ENCODE measurements at places on chromosomes 2 and 18.

- no peak for DNase-seq
Measured at GRCh38 chr2:133213651-133214050, 354.6 kb downstream of the NCKAP5 start.

- no peak for DNase-seq
Measured at GRCh38 chr2:129274038-129274415, 705.4 kb upstream of the RAB6C start.

- no peak for DNase-seq
Measured at GRCh38 chr2:20281876-20282275, 56.9 kb upstream of the SDC1 start.

GRCh38 chr18:7038330-7038851 lies 79.2 kb downstream of the LAMA1 start:
- no peak for DNase-seq

- no peak for DNase-seq
Measured at GRCh38 chr18:2442726-2443275, 128.5 kb downstream of the METTL4 start.

- no peak for DNase-seq
Measured at GRCh38 chr2:9844576-9844975, 1.3 kb downstream of the TAF1B start.

DNA sequence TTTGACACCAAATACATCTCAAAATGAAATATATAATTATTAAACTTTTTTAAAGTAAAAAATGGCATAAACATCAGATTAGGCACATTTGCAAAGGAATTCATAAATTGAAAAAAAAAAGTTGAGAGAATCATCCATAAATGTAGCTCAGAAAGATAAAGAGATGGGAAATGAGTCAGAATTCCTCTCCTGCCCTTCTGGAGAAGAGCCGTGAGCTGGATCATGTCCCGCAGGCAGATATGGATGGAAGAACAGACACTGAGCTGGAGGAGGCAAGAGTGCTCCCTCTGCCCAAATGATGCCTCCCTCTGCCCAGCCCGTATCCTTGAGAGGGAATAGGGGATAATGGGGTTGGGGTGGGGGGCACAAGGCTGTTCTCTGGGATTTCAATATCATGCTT lies 190.9 kb downstream of the TFCP2L1 start:
- DNase-seq: no peak

- DNase-seq: no peak
Measured at GRCh38 chr2:239674981-239675825, 274.4 kb upstream of the HDAC4 start.

DNA sequence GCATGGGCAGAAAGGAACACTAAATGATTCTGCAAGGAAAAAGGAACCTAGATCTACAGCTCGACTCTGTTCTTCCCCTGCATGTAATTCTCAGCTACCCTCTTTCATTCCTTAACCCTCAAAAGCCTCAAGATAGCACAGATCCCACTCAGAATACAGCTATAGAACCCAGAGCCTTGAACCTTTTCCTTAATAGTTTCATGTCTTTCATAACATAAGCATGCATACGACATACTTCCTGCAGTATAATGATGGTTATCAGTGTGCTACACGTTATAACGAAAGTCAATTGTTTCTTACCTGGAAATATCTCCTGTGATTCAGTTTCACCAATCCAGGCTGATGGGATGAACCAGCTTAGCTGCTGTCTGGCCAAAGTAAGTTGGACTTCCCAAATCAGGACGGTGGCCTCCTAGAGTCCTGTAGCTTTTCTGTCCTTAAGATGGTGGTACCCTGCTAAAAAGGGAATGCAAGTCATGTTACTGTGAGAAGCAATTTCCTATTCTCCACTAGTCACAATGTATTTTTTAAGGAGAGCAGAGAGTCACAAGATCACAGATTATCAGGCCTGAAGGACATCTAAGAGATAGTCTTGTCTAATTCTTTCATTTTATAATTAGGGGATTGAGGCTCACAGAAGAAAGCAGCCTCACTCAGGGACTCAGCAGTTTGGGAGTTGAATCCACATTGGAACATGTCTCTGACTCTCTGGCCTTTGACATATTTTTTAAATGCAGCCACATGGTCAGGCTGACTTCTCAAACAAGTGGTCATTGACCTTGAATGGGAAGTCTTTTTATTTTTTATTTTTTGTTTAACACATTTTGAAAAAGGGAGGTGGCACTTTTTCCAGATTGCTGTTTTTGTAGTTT lies 41.8 kb downstream of the CYRIA start:
- DNase-seq: no peak

DNA sequence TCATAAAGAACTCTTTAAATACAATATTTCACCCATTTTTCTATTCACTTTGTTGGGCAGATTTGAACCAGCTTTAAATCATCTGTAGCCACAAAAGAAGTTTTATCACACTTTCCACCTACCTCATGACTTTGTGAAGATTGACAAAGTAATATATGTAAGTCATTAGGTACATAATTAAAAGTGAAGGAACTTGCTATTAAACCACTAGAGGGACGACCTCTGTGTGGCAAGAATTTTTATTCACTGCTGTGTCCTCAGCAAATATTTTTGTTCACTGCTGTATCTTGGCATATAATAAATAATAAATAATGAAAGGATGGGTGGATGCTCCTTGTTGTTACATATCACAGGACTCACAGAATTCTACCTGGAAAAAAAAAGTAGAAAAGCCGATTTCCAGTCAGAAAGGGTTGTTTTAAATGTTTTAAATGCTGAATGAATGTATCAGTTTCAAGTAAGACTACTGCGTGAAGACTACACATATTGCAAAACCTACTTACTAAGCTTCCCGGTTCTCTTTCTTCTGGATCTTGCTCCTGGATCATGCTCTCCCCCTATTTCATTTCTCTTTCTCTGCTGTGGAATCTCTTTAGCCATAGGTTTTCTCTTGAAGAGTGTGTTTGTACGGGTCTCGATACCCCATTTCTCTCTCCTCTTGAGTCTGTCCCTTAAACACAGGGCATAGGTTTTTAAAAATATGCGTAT lies 44.8 kb downstream of the KCMF1 start:
- DNase-seq: no peak

GRCh38 chr2:141927536-141927935 lies 203.3 kb downstream of the LRP1B start:
- DNase-seq: no peak

GRCh38 chr2:158297120-158297519 lies 159.4 kb downstream of the CCDC148 start:
- no peak for DNase-seq

DNA sequence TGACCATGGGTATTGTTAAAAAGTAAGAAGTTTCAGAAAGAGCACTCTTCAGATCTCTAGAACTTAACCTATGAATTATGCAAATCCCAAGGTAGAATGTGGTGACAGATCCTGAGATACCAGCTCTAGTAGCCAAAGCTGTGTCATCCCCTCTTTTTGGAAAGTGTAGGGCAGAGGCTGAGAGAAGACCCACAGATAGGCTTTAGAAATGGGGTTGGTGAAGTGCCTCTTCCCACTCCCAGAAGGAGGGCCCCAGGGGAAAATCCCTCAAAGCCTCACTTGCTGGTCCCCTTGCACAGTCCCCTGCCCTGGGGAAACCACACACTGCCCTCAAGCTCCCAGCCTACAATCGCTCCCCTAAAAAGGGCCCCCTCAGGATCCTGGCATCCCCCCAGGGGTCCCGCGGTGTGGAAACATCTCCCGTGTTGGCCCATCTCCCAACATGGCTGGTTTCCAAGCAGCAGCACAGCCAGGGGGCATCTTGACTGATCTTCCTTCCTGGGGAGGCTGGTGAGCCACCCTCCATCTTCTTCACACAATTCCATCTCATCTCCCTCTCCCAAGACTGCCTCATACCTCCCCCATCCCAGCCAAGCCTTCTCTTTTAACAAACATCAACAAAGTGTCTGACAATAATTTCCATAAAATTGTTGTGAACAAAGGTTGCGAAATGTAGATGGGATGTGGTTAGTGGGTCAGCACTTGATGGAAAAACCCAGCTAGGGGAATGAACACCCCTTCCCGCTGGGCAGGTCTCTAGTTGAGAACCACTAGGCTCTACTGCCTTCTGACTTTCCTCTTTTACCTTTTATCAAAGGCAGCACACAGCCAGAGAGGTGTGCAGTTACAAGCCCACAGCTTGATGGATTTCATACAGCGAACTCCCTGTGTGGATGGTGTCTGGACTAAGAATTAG lies 25.1 kb downstream of the MAL start:
- DNase-seq: no peak

DNA sequence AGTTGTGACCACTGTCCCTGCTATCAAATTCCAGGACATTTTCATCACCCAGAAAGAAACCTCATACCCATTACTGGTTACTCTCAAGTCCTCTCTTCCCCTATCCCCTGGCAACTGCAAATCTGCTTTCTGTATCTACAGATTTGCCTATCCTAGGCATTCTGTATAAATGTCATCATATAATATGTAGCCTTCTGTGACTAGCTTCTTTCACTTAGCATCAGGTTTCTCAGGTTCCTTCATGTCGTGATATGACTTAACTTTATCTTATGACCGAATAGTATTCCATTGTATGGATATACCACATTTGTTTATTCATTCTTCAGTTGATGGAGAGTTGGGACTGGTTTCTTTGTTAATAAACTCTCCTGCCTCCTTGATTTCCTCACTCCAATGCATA lies 60.5 kb downstream of the PMAIP1 start:
- no peak for DNase-seq

DNA sequence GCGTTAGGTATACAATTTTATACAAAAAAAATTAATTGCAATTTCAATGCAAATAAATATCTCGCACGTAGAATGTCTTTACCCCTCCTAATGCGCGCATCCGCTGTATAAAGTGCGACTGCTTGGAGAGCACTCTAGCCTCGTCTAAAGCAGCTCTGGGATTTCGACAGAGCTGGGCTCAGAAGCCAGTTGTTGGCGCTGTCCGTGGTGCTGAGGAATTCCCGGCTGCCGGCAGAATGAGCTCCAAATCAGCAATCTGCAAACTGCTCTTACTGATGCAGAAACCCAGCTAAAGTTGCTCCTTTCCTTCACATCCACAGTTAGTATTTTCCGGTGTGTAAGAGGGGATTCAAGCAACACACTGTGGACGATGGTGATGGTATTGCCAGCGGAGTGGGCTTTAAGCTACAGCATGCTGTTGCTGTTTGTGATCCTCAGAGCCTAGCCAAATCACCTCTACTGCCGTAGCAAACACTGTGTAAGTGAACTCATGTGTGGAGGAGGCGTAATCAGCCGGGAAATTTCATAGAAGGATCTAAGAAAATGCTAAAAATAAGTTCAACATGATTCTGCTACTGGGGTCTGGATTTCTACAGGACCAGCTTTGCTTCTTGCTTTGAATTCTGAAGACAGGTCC lies at the start of gene VWC2L:
TSS of gene VWC2L (plus strand) at position 137 of the 637 bp plus-strand sequence. CDS start 3,140 bp downstream, outside the sequence.
- DNase-seq: no peak

- DNase-seq: no peak
Measured at GRCh38 chr2:236643480-236643879, 73.9 kb downstream of the ACKR3 start.

GRCh38 chr2:156019341-156019740 lies 313.2 kb downstream of the NR4A2 start:
- DNase-seq: no peak

GRCh38 chr2:160267022-160267421 lies 67.0 kb upstream of the ITGB6 start:
- no peak for DNase-seq

- DNase-seq: no peak
Measured at GRCh38 chr2:84906900-84907714, 1.7 kb downstream of the TMSB10 start.

- DNase-seq: no peak
Measured at GRCh38 chr2:127763776-127764175, 47.2 kb downstream of the WDR33 start.

DNA sequence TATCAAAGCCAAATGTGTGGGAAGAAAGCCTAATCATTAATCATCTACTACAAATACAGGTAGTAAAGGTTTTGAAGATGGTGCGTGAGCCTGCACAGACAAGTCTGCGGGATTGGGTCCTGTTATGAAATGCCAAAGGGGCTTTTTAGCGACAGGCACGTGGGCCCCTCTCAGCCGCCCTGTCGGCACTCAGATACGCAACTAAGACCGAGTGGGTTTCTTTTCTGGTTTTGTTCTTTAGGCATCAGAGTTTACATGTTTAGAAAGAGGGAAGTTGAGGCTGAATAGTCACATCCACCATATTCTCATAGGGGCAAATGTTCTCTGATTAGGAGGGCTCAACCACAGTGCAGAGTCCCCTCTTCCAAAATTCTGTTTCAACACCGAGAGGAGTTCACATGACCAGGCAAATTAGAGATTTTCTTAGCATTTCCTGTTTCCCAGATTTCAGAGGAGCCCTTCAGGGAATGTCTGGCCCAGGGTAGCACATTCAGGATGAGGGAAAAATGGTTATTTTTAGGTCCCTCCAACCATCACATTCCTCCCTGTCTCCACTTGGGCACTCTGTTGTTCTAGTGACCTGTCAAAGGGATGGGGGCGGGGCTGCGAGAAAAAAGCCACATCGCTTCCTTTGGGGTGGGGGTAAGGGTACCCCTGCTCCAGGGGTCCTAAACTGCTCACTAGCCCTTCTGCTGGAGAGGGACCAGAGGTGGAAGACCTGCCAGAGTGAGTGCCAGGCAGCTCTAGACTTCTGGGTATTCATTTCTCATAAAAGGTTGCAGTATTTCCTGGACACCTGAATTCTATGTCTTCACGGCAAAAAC lies 159.2 kb downstream of the BCL2 start:
- DNase-seq: no peak

DNA sequence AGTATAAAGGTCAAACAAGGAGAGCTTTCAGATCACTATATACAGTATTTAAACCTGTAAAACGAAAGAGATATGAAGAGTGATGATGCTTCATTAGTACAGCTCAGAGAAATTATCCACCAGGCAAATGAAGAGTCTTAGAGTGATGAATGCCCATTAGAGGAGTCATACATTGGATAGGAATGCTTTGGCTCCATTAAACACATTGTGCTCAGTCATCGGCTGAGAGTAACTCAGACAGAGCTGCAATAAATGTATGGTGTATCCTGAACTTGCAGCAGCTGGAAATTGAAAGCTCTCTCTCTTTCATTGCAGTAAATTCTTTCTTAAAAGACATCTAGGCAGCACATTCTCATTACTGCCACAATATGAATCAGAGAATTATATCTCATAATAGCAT lies 340.8 kb upstream of the SPHKAP start:
- DNase-seq: no peak

DNA sequence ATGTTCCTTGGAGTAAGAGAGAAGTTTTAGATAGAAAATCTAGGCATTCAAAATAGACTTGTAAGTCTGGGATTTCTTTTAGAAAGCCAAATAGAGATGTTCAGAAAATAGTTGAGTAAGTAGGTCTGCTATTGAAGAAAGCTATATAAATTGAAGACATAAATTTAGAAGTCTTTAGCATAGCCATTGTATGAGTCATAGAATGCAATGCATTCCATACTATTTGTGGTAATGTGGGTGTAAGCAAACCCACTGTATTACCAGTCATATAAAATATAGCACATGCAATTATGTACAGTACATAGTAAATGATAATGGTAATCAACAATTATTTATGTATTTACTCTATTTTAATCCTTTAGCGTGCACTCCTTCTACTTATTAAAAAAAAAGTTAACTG lies 14.1 kb downstream of the MC4R start:
- DNase-seq: no peak

GRCh38 chr2:182248362-182248761 lies 178.5 kb downstream of the PDE1A start:
- no peak for DNase-seq
